ENCODE measurements at places on chromosomes 1 and 21.

DNA sequence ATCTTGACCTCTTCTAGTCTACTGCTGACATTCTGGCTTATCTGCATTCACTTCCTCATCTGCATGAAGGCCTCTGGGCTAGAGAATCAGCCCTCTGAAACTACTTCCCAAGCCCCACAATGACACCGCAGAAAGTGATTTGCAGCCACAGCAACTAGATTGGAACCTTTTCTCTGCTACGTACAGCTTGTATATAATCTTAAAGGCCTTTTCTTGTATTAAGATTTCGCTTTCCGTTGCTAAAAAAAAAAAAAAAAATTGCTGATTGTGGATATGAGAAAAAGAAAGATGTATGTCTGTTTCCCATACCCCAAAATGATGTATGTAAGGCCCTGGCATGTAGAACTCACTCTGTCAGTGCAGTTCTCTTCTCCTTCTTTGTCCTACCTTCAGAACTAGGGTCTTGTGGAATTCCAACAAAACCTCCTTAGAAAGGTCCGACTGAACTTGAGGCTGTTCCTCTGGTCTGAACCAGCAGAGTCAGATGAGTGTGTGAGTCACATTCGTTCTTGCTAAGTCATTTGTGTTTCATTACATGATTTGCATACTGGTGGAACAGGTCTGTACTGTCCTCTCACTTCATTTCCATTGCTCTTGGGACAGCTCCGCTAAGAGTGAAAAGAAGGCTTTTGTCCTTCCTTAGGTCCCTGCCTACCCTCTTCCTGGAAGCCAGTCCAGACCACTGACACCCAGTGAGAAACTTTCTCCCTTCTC lies 62.7 kb downstream of the PLPP3 start:
- no peak for DNase-seq

- no peak for DNase-seq
These were observed 17.1 kb downstream of the MORC3 start for GRCh38 chr21:36337099-36337509.

- no peak for DNase-seq
These were observed 303.4 kb downstream of the KIF26B start for GRCh38 chr1:245458234-245458633.

GRCh38 chr1:1543706-1544099 lies 3.3 kb upstream of the TMEM240 start:
- no peak for DNase-seq

DNA sequence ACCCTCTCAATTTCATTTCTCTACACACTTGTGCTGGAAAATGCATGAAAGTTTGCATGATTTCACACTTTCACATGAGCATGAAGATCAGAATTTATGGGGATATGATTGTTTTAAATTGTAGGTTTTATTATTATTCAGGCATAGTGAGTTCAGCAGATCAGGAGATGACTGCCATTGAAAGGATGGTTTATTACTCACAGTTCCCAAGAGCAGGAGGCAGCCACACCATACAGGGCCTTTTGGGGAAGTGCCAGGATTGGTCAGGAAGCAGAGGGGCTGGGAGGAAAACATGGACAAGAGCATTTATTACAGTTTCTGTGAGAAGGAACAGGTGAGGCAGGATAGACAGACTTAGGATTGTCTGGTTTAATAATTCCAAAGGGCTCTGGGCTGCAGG lies 114.6 kb upstream of the KCNJ15 start:
- DNase-seq: no peak

DNA sequence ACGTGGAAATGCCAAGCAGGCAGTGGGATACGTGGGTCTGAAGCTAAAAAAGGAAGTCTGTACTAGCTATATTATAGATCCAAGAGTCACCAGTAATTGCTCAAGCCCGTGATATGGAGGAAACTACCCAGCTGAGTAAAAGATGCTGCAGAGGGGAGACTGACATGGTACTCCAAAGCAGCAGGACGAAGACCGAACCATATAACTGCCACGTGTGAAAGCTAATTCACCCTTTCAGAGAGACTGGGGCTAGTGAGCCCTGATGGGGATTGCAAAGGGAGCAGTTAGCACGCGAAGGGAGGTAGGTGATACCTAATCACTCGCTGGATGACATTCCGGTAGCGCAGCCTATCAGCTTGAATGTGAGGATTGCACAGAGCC lies 316 bp downstream of the AP4B1 start:
- no peak for DNase-seq

DNA sequence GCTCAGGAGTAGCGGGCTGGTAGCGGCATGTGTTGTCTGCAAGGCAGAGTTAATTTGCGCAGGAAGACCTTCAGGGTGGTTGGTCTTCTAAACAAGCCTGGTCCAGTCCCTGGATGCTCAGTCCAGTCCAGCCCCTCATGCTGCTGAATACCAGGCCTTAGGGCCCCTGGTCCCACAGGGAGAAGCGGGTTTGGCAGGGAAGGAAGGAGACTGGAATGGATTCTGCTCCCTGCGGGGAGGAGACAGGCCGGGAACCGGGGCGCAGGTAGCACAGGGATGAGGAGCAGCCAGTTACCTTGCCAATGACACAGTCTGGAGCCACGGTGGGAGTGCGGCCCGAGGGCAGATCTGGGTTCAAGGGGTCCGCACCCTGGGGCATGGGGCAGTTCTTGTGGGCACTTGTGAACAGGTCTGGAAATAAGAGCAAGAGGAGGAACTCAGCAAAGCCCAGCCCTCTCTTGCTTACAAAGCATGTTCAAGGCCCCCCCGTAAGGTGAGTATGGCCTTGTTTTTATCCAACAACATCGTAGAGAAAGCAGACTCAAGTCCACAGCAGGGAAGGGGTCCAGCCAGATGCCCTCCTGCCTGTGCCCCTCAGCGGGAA lies 10.1 kb downstream of the FAM131C start:
- no peak for DNase-seq

GRCh38 chr21:43608225-43608624 lies 51.1 kb downstream of the HSF2BP start:
- no peak for DNase-seq

- no peak for DNase-seq
These were observed 33.1 kb downstream of the ZBTB17 start for GRCh38 chr1:15942661-15943327.

GRCh38 chr1:14120895-14121294 lies 420.9 kb downstream of the PRDM2 start:
- DNase-seq: no peak

DNA sequence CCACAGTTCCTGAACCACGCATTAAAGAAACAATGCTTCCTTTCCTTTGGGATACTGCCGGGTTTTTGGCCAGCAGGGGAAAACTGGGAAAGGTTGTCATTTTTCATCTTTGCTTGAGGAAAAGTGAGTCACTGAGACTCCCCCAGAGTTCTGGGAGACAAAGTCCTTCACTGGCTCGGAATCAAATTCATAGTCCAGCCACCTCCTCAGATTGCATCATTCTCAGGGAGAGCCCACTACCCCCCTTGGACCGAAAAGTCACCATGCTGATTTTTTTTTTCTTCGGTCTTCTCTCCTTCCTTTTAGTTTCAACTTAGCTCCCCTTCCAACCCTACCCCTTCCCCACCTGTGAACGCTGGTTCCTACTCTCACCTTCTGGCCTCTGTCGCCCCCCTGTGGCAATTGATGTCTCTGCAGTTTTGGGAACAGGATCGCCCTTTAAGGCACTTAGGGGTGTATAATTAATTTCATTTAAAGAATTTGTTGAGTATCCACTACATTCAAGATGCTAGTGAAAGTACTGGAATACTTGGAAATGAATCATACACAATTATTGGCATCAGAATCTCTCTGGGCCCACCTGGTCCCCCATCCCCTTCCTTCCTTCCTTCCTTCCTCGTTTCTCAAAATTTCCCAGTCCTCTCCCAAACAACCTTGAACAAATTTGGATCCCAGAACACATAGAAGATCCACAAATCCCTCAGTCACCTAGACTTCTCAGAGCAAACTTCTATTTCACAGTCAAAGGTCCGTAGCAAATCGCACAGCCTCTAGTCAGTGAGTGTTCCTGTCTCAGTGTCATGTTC lies 6.9 kb downstream of the ACKR1 start:
- DNase-seq: peak; percentile 62

DNA sequence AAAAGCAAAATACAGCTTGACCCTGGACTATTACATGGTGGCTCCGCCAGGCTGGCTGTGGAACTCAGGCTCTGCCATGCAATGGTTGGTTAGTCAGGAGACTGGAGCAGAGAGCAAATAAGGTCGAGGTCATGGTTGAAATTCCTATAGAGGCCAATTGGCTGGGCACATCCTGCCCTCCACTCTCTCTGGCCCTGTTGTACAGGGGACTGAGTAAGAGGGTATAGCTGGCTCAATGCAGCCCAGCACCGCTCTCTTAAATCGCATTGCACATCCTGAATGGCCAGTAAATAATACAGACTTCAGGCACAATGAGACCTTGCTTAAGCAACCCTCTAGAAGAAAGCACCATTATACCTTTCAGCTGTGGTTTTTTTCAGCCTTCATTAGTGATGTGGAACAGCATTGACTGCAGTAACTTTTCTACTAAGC lies 59.3 kb upstream of the PPP2R5A start:
- no peak for DNase-seq

- DNase-seq: no peak
These were observed 1.6 kb downstream of the CCDC27 start for GRCh38 chr1:3753656-3754454.

- DNase-seq: no peak
These were observed 129.6 kb downstream of the PRDM16 start for GRCh38 chr1:3198371-3199271.

DNA sequence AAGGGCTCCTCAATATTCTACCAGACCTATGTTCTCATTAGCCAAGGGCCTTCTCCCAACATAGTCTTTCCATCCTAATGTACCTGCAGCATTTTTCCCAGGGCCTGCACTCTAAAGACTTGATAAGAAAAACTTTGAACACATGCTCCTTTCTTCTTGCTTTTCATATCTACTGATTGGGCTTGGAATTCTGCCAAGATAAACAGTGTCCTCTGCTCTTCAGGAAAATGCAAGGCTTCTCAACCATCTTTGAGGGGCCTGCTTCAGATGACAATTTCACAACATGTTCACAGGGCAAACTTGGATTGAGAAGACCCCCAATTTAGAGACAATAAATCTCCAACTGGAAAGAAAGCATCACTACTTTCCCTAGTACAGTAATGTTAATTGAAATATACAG lies 25.8 kb upstream of the PPT1 start:
- DNase-seq: no peak

DNA sequence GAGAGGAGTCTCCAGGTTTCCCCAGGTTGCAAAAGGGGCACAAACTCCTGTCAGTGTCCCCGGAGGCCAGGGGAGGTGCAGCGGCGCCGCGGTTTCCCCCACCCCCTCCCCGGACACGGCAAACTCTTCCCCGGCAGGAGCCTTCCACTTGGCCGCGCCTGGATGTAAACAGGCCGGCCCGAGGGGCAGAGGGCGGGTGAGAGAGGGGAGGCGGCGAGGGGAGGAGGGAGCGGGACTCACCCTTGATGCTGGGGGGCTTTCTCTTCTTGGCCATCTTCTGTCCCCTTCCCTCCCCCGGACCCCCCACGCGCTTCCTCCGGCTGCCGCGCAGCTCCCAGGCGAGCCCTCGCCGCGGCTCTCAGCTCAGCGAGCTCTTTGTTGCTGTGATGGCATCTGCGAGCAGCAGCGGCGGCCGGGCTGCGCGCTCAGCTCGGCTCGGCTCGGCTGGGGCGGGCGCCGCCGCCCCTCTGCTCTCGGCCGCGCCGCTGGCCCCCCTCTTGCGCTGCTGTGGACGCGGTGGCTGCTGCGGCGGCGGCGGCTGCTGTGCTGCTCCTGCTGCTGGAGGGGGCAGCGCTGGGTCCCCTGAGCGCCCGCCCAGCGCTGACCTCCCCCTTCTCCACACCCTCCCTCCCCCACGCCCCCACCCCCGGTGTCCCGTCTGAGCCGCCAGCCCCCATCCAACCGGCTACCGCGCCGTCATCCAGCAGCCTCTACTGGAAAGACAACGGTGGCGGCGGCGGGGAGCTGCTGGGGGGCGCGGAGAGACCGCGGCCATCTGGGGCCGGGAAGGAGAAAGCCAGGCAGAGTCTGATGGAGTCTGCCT lies 4.9 kb upstream of the SLC44A5 start:
- no peak for DNase-seq

Data from stimulated activated CD4-positive, alpha-beta T cell treated with anti-CD3 and anti-CD28 coated beads, Interleukin-4, amount 100 ng/mL, for 24 hours (primary cell).